ENCODE measurements at places on chromosomes 11 and 22.

DNA sequence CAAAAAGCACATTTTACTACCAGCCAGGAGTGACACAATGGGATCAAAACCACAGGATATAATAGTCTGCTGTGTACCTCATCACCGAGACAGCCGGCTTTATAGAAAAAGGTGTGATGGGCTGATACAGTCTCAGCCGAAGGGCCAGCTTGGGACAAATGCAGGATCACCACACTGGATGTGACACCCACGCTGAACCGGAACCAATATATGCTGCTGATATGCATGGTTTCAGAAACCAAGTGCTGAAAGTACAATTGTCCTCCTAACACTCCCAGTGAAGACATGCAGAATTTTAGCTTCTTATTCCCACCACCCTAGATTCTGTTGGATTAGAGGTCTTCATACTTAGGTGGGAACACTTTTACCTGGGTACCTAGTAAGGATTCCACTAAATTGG is 97.0 kb upstream of the LDLRAD3 start:
- no peak for DNase-seq

DNA sequence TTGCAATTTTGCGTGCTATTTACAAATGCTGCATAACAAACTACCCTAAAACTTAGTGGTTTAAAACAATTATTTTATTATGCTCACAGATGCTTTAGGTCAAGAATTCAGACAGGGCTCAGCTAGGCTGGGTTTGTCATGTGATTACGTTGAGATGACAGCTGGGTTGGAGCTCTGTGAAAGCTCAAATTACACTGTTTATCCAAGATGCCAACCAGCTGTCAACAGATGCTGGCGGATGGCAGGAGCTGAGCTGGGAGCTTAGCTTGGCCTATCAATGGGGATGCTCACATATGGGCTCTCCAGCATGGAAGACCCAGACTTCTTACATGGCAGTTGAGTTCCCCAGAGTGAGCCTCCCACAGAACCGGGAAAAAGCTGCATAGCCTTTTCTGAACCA is 62.7 kb downstream of the STK33 start:
- no peak for DNase-seq

DNA sequence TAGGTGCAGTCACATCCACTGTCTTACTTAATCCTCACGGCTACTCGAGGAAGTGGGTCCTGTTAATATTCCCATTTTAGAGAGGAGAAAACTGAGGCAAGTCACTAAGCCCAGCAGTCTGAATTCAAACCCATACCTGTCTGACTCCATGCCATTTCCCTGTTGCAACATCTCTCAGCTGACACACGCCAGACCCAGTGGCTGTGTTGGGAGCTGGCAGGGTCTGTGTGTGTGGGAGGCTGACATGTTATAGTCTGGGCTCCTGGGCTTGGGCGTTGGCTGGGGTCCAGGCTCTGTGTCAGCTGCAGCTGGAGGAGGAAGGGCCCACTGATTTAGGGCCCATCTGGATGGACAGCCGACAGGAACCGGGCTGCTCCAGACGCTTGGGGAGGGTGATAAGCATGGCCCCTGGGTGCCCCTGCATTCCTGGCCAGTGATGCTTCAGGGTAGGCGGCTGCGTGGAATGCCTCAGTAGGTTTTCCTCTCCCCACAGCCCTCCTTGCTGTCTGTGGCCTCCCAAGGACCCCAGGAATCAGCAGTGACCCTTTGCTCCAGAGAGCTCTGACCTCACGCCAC is 562.5 kb downstream of the MN1 start:
- DNase-seq: no peak

DNA sequence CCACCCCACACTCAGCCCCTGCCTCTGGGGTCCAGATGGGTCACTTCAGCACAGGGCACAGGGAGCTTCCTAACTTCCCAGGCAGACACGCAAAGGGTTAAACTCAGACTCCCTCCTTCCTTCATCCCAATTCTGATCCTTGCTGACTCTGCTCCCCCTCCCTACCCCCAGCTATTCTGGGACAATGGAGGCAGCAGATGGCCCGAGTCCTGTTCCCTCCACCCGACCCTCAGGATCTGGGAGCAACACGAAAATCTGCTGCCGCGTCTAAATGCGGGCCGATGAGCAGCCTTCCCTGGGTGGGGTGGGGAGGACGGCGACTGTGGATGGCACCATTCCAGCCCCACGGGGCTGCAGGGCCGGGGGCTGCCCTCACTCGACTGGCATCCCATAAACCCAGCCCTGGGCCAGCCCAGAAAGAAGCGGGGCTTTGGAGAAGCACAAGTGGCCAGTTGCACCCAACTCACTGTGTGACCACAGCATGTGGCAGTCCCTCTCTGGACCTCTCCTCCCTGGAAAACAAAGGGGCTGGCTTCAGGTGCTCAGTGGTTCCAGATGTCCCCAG is 18.7 kb downstream of the MFNG start:
- no peak for DNase-seq
